Fibroblast of the aortic adventitia (primary cell): ENCODE measurements at places on chromosomes 11 and 22.

- DNase-seq: no peak
Measured at GRCh38 chr11:128628686-128629085, 41.3 kb upstream of the ETS1 start.

- DNase-seq: no peak
Measured at GRCh38 chr22:18050065-18050464, 25.7 kb upstream of the MICAL3 start.

- peak; percentile 33 for DNase-seq
Measured at GRCh38 chr22:21972293-21972779, 10.3 kb downstream of the TOP3B start.

GRCh38 chr11:76147106-76147740, 59.1 kb downstream of the WNT11 start:
- DNase-seq: no peak

GRCh38 chr11:67114275-67114896, 4.7 kb upstream of the KDM2A start:
- no peak for DNase-seq

DNA sequence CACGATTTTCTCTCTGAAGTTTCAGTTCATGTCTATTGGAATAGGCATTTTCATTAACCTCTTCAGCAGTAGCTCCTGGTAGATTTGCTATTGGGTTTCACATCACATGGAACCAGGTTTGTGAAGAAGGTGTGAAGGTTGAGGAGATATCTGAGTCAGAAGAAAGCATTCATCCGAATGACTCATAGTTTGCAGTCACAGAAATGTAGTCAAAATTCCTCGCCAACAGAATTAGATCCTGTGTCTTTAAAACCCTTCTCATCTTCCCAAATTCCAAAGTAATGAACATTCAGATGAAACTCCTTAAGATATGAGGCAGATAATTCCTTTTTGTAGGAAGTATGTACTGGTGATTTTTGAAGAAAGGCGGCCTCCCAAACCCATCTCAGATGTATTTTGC, 125.0 kb upstream of the LARGE1 start:
- DNase-seq: no peak

DNA sequence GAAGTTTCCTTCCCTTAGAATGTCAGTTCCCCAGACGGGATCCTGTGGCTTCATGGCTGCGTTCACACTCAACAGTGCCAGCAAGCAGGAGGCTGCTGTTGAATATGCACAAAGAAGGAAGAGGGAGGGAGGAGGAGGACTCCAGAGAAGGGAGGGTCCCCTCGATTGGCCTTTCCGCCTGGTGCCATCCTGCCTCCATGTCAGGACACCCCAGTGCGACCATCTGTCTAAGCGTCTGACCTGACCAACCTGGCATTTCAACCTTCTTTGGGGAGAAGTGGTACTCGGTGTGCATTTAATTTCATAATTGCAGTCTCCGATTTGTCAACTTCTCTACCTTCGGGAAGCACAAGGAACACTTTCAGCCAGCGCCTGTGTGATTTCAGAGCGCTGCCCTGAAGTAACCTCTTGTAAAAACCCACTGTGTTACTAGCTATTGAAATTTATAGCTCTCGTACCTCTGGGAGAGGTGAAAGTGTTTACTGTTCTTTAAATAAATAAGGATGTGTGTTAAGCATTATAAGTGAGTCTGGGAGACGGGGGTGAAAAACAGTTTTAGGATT, 1491.9 kb downstream of the TBC1D22A start:
- no peak for DNase-seq

DNA sequence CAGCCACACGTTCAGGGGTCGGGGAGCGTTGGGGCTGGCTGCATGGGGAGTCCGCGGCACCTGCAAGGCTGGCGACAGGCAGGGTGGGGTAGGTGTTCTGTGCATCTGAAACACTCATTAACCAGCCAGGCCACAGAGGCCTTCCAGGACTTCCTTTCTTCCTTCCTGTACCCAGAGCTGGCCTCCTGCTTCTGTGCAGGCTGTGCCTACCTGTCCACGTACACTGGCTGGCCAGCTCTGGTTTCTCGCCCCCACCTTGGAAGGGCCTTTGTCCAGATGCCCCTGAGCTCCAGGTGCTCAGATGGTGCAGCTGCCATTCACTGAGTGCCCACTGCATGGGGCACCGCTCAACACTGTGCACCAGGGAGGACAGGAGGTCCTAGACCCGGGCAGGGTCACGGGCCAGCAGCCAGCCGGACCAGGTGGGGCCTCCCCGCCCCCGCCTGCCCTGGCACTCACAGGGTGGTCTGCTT, 15.9 kb downstream of the TTLL12 start:
- DNase-seq: no peak

GRCh38 chr22:35638410-35638809, 9.8 kb upstream of the APOL6 start:
- peak; percentile 95 for DNase-seq

GRCh38 chr22:22745225-22746060, 101.0 kb downstream of the GGTLC2 start:
- DNase-seq: peak; percentile 27

GRCh38 chr22:31329453-31330215, 16.5 kb downstream of the PATZ1 start:
- no peak for DNase-seq

DNA sequence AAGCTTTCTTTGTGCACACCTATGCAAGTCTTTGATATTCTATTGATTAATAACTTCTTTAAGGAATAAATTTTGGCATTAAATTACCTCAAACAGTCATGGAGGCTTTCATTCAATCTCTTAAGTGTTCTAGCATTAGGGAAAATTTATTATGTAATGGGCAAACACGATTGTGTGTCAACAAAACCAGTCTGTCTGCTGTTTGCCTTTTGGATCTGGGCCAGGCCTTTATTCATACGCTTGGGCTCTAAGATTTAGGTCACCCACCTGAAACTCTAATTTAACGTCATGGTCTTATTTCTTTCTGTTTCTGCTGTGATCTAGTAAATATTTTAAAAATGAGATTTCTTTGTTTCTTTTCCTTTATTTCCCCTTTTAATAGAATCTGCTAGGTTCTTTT, 1270.6 kb downstream of the LRRC4C start:
- DNase-seq: no peak

GRCh38 chr11:44453871-44454270, 111.6 kb upstream of the CD82 start:
- no peak for DNase-seq

DNA sequence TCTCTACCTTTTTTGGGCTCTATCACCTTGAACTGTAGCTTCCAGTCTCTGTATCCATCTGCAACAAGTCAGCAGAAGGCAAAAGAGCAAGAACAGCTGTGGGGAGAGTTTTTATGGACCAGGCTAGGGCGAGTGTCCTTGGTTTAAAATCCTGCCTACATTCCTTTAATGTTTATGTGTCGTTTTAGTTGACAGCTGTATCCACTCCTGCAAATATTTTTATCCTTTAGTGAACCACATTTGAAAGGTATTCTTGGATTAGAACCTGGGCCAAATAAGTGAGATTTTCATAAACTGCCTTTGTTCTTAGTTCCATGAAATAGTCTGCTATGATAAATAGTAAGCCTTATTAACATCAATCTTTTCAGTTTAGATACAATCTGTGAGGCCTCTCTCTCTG, 712.2 kb downstream of the ETS1 start:
- DNase-seq: peak; percentile 7

GRCh38 chr11:124920870-124921609, 2.0 kb downstream of the HEPN1 start:
- DNase-seq: peak; percentile 31

DNA sequence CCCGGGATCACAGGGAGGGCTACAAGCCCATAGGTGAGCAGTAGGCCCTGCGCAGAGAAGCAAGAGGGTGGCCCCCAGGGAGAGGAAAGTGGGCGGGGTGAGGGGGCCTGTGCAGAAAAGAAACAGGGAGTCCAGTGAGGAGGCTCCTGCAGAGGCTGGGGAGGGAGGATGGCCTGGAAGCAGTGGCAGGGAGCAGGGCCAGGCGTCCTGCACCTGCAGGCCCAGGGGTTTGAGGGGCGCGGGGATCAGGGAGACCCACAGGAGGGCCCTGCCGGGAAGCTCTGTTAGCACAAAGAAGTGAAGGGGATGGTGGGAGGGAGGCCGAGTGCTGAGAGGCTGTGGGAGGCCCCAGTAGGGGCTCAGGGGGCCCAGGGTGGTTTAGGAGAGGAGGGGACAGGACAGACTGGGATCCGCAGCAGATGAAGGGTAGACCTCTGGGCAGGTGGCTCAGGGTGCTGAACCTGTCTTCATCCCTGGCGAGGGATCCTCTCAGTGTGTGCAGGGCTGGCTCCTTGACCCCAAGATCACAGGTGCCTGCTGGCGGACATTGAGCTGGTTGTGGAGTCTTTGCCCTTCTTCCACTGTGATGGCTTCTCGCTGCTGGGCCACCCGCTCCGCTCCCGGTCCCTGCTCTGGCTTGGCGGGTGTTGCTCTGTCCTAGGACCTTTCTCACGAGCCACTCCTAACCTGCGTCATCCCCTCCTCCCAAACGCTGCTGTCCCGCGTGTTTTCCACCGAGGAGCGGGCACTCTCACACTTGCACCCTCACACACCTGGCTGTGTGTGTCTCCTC, 31.8 kb upstream of the CELSR1 start:
- DNase-seq: no peak

DNA sequence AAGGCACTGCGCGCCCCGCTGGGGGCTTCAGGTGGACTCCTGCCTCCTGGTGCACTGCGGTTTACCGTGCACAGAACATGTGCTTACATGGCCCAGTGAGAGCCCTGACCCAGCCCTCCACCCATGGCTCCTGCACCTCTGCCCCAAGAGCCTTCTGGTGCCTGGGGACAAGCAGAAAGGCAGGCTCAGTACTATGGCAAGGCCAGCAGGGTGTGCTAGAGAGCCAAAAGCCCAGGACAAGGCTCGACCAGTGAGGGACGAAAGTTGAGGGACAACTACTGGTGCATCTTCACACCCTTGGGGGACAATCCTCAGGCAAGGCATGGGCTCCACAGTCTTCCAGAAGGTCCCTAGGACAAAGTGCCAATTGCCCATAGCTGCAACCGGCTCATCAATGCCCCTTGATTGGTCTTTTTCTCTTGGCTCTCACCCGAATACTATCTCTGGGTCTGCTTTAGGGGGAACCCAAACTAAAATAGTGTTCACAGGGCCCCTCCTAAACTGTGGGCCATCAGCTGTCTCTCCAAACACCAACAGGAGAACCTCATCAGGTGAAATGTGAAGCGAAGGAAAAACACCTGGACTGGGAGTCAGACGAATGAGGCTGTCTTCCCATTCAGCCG, 13.5 kb downstream of the PGA5 start:
- peak; percentile 70 for DNase-seq

GRCh38 chr11:69211920-69212797, 56.4 kb downstream of the SMIM38 start:
- DNase-seq: peak; percentile 6

GRCh38 chr11:38448284-38448683, 1850.2 kb upstream of the RAG2 start:
- DNase-seq: no peak

DNA sequence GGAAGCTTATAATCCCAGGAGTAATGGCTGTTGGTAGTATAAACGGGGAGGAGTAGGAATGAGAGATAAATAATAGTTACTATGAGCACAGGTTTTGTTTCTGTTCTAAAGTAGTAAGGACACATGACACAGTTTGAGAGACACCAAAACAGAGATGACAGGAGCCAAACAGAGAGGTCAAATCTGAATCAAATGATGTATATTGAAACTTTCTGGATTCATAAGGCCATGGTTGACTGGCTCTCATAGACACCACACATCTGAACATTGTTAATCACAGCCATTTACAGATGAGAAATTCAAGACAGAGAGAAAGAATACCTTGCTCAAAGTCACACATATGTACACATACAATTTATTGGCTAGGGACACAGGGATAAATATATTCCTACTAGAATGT, 63.4 kb upstream of the UCP3 start:
- no peak for DNase-seq

DNA sequence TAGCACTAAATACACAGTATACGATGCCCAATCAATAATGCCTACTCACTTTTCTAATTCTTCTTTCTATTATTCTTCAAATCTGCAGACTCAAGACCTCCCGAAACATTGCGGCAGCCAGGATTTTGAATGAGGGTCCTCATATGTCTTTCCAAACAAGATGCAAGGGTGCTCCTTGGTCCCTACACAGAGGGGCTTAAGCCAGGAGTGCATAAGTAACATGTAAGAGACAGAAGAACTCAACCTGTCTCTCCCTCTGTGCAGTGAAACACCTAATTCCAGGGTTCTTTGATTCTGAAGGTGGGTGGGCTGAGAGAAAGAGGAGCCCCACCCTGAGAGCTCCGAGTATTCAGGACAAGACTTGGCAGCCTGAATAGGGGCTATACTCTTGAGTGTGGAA, 117.6 kb downstream of the ZNF280B start:
- no peak for DNase-seq

GRCh38 chr11:57484141-57484710, 23.9 kb downstream of the RTN4RL2 start:
- DNase-seq: no peak

DNA sequence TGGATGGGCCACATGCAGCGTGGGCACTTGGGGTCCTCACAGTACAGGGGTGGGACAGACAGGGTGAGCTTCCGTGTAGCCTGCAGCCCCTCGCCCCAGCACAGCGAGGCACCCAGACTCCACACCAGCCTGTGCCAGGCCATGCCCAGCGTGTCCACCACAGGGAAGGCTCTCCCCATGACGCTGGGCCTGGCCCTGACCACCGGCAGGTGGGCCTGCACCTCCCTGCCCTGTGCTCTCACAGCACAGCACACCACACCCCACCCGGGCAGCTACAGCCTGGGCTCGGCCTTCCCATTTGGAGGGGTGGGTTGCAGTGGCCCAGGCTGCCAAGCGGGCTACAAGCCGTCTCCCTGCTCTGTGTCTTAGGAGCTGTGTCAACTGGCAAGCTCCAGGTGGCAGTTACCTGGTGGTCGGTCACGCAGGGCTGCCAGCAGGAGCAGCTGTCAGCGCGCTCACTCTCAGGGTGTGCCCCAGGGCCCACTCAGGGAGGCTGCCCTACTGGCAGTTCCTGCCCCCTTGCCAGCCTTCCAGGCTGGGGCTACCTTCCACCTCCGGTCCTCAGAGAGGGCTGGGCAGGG, 4.6 kb downstream of the MOB2 start:
- no peak for DNase-seq

- no peak for DNase-seq
Measured at GRCh38 chr11:115129473-115130289, 374.5 kb downstream of the CADM1 start.
